Small intestine (tissue), 16 donors: ENCODE measurements at places on chromosomes 5 and 9.

DNA sequence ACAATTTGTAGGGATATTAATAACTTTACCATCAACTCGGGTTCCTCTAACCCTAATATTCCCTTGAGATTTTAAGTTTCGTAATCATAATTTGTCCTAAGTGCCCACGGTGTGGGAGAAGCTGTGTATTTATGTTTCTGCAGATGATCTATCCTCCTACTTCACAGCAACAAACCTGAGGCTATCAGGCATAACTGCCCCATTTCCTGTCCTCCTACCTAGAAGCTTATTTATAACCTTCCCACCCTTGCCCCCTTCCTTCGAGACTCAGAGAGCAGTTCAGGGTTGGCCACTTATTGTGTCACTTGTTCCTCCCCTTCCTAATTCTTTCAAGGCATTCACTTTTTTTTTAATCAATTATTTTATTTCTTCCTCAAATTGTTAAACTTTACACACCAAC lies 29.6 kb upstream of the LCP2 start:
- DNase-seq: no peak
- no peaks in the 10 kb centered on the region for H3K4me1 ChIP-seq
- H3K27ac ChIP-seq: no peak overlapping the region
- no peaks in the 10 kb centered on the region for H3K36me3 ChIP-seq
- H3K4me3 ChIP-seq: no peak overlapping the region

GRCh38 chr5:120435129-120435528 lies 29.0 kb upstream of the PRR16 start:
- no peak overlapping the region for H3K4me3 ChIP-seq
- H3K27me3 ChIP-seq: no peaks in the 10 kb centered on the region
- DNase-seq: no peak
- no peak overlapping the region for H3K27ac ChIP-seq
- H3K36me3 ChIP-seq: no peaks in the 10 kb centered on the region
- no peaks in the 10 kb centered on the region for H3K4me1 ChIP-seq

- no peak for DNase-seq
- peaks cover 4% of the 10 kb centered on the region for H3K4me1 ChIP-seq
- H3K4me3 ChIP-seq: no peak overlapping the region
- no peaks in the 10 kb centered on the region for H3K27me3 ChIP-seq
Observed at GRCh38 chr5:79243224-79243623, 7.3 kb downstream of the JMY start.

DNA sequence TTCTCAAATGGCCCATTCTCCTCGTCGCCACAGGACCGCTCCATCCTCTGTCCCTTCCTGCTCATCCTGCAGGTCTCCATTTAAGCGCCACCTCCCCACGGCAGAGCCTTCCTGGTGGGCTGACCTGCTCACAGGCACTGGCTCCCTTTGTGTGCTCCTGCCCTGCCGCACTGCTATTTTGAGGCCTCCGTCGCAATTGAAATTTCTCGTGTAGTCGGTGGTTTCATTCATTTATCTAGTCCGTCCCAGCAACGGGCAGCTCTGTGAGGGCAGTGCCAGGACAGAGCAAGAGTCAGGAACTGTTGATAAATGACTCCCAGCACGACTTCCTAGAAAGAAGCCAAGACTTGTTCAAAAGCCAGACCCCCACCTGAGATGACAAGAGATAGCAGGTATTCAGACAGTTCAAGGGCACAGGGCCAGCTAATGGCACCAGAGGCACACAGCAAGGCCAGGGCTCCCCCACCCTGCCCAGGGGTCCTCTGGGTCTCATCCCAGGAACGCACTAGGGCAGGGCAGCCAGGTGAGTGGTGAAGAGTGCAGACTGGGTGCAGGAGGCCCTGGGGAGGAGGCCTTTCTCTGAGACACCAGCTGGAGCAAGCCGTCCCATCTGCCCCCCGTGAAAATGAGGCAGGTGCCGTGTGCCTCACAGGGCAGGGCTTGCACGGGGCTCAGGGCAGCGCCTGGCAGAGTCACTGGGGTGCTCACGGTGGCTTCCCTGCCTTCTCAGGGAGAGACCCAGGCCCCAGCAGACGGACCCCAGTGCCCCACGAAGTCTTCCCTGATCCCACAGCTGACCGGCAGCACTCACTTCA lies 36.9 kb downstream of the FAM78A start:
- no peaks in the 10 kb centered on the region for H3K27me3 ChIP-seq
- DNase-seq: no peak
- no peak overlapping the region for H3K27ac ChIP-seq
- no peak overlapping the region for H3K4me3 ChIP-seq
- H3K36me3 ChIP-seq: peaks cover 18% of the 10 kb centered on the region
- H3K4me1 ChIP-seq: peaks cover 3% of the 10 kb centered on the region

DNA sequence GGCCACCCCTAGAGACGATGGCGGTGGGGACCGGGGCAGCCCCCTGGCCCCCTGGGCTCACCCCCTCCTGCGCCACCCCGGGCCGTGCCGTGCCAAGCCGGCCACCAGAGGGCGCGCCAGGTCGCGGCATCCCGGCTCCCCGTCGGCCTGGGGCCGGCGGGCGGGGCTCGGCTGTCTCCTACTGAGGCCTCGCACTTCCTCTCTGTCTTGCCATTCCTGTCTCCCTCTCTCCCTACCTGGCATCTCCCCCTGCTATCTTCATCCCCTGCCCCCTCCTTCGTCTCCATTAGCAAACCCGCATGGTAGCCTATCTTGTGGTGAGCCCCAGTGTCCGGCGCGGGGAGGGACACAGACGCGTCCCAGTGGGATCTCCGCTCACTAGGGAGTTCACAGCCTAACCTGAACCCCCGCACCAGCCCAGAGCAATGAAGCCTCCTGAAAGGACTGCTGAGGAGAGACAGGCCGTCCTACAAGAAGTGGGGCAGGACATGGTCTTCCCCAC lies 29.8 kb upstream of the FABP6 start:
- DNase-seq: peak; percentile 65
- no peaks in the 10 kb centered on the region for H3K27me3 ChIP-seq
- no peak overlapping the region for H3K27ac ChIP-seq
- no peaks in the 10 kb centered on the region for H3K4me1 ChIP-seq
